ENCODE measurements at places on chromosomes 12 and 14.

GRCh38 chr14:75095690-75096089, 26.2 kb downstream of the ZC2HC1C start:
- no peak for DNase-seq

- DNase-seq, result no peak
Measured at GRCh38 chr12:68159681-68160304, at the start of gene IFNG. TSS of gene IFNG (minus strand) at chr12:68159740. CDS start at chr12:68159615, 125 bp downstream.

DNA sequence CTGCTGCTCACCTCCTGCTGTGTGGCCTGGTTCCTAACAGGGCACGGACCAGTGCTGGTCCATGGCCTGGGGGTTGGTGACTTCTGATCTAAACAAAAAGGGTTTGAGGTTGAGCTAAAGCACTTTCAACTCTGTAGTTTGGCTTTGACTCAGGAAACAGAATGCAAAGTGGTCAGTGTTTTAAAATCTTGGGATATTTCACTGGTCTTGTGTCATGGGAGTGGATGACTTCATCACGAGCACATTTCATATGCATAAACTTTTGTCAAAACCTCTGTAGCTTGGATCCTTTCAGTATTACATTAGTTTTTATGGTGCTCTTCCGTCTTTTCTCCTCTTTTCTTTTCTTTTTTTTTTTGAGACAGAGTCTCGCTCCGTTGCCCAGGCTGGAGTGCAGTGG, 25.6 kb downstream of the FAM161B start:
- no peak for DNase-seq

DNA sequence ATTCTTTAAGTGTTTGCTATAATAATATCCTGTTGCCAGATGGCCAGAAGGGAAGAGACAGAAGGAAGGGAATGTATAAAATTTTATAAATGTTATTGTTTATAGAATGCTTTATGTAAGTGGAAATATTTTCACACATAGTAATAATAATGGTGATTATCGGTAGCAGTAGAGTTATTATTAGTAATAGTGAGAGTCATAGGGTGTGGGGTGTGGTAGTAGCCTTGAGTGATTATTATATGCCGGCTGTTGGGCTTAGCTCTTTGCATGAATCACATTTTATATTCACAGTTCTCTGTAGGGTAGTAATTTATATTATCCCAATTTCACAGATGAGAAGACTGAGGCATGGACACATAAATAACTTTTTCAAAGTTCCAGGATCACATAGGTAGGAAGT, 391.4 kb downstream of the C12orf75 start:
- no peak for DNase-seq

DNA sequence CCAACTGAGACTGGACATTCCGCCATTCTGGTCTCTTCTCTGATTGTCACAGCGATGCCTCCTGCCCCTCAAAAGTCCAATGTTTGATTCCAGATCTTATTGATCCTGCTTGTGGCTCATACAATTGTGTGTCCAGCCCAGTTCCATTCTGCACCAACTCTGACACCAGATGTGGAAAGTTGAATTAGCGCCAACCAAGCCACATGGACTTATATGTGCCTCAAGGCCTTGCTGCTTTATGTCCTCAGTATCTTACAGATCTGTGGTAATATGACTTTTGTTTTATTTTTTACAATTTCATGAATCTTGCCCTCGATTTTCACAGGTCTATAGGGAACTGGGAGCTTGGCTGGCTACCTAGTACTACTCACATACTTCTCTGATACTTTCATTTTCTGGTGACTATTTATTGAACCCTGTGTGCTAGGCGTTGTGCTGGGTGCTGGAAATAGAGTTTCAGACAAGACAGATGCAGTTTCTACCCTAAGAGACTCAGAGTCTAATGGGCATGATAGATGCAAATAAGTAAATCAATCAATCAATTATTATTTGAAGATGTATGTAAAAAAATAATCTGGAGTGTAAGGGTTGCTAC, 472.0 kb downstream of the TMTC2 start:
- no peak for DNase-seq

GRCh38 chr12:91819132-91819447, 326.6 kb downstream of the BTG1 start:
- no peak for DNase-seq

GRCh38 chr14:59389936-59390335, 75.2 kb downstream of the GPR135 start:
- no peak for DNase-seq

GRCh38 chr12:13282861-13283260, 86.3 kb downstream of the EMP1 start:
- no peak for DNase-seq

DNA sequence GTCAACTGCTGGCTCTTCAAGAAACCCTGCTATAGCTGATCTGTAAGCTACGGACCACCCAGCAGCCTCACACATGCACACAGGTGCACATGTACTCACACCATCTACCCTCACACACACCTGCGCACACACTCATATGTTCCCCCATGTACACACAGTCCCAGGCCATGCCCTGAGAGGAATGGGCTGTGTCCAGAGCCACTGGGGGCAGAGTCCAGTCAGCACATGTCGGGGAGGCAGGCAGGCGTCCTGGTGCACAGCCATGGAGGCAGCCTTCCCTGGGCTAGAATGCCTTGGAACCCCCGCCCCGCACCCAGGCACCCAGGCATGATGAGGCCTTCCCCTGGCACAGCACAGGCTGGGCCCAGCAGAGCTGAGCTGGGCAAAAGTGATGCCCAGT, 58.3 kb upstream of the DLK1 start:
- DNase-seq, result no peak

DNA sequence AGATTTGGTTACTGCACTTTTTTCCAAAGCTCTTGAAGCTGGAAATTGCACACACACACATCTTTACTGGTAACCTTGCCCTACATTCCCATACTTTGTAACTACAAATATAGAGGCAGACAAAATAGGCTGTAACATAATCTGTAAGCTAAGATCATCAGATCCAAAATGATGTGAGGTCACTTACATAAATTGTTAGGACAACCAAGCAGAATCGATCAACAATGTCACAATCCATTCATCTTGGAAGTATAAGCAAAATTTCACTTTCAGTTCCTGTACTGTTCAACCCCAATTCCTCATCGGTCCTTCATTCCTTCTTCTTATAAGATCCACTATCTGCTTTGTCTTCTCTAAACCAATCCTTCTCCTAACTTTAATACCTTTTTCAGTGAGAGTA, 72.6 kb downstream of the EPS8 start:
- no peak for DNase-seq

- DNase-seq, result no peak
Measured at GRCh38 chr12:108668542-108668941, 34.8 kb upstream of the SELPLG start.

DNA sequence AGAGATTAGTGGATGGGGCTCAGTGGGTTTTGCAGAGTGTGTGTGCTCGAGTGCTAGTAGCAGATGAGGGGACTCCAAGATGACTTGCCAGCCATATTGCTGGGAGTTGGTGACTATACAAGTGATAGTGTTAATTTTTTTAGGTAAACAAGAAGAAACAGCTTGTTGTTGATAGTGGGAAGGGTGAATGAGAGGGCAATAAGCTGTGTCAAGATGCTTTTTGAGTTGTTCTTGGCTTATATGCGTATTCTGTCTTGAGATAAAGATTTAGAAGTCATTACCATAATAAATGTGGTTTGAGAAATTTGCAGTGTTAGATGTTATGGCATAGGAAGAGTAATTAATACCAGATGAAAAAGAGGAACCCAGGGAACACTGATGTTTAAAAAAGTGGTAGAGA, 75.3 kb downstream of the RCOR1 start:
- no peak for DNase-seq

GRCh38 chr12:6603095-6603567, 4.0 kb downstream of the CHD4 start:
- no peak for DNase-seq

DNA sequence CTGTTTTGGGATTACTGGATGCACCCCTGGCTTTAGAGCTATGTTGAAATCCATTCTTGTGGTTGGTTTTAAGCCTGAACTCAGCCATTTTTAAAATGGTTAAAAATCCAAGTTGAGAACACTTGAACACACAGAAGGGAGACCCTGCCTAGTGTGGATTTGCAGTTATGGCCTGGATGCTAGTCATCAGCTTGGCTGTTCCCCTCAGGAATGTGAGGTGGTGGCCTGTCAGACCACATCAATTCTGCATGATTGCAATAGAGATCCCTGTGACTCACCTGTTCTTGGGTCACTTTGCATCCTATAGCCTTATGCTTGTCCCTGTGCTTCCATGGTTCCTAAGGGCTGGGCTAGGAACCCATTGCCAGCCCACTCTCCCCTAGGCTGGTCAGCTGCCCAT, 454.1 kb downstream of the ATP23 start:
- DNase-seq, result no peak

GRCh38 chr14:102500158-102500662, 9.4 kb downstream of the ANKRD9 start:
- DNase-seq, result no peak

GRCh38 chr12:74781991-74782485, 244.4 kb downstream of the ATXN7L3B start:
- DNase-seq, result no peak

DNA sequence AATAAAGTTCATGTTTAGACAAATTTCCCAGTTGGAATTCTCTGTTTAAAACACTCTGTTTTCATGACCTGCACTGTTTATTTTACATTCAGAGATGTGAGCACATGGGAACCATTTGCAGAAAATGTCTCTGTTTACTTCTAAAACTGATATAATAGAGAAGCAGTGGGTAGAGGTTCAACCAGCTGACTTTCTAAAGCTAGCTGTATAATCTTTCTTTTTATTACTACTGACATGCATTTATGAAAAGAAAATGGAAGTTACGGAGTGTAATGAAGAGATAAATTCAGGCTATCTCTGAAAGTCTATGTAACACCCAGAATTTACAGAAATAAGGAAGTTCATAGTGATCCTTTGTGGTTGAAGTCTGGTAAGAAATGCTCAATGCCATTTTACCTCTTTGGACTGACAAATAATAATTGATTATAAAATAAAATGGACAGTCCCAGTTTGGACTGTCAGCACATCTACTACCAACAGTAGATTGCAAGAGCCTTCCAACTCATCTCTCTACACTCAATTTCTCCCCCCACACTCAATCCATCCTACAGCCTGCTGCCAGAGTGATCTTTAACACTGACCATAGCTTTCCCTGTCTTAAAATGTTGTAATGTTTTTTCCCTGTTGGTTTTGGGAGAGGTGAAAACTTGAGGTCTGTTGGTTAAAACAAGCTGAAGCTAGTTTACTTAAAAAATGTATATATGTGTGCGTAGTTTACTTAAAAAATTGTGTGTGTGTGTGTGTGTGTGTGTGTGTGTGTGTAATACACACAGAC, 137.4 kb downstream of the AEBP2 start:
- DNase-seq, result no peak

DNA sequence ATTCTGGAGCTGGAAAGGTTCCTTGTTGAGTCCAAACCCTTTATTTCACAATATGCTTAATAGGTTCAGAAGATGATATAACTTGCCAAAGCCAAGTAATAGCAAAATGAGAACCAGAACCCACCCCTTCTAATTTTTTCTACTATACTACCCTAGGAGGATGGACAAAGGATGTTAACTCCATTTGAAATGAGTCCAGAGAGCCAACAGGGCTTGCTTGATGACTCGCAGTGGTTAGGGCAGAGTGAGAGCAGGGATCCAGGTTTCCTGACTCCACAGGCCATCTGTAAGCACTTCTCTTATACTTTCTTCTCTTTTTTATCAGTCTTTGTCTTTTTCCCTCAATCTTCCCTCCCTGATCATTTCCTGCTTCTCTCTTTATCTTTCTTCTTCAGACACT, 668.1 kb downstream of the MED13L start:
- no peak for DNase-seq

GRCh38 chr14:59215322-59215721, 26.9 kb downstream of the DAAM1 start:
- DNase-seq, result no peak

DNA sequence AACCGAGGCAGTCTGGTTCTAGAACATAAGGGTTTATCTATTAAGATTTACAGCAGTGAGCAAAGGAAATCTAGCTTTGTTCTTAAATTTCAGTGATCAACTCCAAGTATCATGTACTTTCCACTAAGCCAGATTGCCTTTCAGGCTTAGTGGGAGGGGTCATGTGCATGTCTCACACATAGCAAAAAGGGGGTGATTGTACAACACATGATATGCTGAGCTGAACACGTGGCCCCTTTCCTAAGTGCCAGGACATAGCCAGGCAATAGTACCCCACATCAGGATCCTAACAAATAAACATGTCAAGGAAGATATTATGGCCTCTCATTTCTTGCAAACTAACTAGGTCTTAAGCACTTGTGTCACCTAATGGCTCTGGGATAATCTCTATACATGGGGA, 347.2 kb downstream of the C12orf75 start:
- DNase-seq, result no peak

GRCh38 chr12:31386364-31386777, 60.4 kb upstream of the SINHCAF start:
- no peak for DNase-seq

DNA sequence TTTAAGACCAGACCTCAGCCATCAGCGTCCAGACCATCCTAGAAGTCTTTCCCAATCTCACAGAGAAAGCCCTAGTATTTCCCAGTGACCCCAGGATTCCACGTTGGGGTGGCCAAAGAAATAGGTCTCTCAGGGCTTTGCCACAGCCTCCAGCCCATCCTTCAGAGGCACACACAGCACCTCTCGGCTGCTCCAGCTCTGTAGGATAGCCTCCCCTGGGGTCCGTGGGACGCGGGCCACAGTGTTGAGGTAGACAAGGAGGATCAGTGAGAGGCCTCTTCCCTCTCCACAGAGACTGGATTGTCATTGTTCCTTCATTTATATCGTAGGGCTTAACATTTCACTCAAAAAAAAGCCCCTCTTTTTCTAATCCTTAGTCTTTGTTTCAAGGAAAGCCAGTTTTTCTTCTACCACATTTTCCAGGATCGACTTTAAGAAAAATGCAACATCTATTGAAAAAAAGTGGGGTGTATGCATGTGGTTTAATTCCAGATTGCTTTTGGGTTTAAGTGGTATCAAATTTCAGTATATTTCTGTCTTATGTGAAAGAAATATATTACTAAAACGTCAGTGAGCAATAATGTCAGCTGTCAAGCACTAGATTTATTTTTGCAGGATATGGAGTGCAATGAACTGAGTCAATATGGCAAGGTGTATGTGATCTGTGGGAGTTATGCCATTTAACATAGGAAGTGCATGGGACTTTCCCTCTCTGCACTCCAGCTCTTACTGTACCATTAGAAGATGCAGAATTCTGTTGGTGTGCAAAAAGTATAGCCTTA, 187.5 kb downstream of the MSRB3 start:
- DNase-seq, result no peak

Data from GM12892 (cell line).